AG10803 (cell line): ENCODE measurements at places on chromosomes 3 and 15.
A peak's percentile ranks its signal among the peaks of the same experiment; 100 is the strongest.

GRCh38 chr15:95770196-95770595, 560.3 kb upstream of the NR2F2 start:
- DNase-seq = peak; percentile 4

DNA sequence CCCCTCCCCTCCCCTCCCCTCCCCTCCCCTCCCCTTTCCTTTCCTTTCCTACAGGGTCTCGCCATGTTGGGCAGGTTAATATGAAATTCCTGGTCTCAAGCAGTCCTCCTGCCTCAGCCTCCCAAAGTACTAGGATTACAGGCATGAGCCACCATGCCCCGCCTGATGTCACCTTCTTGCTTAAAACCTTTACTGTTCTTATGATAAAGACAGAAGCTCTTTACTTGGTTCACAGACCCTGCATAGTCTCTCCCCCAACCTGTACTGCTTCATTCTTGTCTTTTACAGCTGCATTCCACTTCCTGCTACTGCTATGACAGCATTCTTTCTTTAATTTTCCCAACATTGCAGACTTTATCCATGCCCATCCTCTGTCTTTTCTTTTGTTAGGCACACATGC, 20.8 kb downstream of the MED12L start:
- DNase-seq = no peak

DNA sequence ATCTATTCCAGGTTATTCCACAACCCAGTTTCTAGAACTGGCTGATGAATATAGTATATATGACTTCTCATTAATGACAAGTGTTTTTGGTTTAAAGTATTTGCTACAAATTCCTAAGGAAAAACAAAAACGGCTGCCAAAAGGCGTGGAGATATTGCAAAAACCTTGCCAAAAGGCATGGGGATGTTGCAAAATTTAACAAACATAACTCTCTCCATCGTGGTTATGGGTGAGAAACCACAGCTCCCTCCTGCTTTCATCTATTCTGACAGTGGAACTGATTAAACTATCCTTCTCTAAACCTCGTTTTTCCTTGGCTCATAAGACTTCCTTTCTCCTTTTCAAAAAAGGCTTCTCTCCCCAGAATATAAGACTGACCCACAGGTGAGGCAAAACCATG, 342.0 kb upstream of the PDZRN3 start:
- DNase-seq = peak; percentile 13

- peak; percentile 92 for DNase-seq
These were observed 72.4 kb downstream of the TBC1D2B start for GRCh38 chr15:78004919-78005634.

- DNase-seq = no peak
These were observed 70.1 kb downstream of the CCK start for GRCh38 chr3:42195879-42196330.

DNA sequence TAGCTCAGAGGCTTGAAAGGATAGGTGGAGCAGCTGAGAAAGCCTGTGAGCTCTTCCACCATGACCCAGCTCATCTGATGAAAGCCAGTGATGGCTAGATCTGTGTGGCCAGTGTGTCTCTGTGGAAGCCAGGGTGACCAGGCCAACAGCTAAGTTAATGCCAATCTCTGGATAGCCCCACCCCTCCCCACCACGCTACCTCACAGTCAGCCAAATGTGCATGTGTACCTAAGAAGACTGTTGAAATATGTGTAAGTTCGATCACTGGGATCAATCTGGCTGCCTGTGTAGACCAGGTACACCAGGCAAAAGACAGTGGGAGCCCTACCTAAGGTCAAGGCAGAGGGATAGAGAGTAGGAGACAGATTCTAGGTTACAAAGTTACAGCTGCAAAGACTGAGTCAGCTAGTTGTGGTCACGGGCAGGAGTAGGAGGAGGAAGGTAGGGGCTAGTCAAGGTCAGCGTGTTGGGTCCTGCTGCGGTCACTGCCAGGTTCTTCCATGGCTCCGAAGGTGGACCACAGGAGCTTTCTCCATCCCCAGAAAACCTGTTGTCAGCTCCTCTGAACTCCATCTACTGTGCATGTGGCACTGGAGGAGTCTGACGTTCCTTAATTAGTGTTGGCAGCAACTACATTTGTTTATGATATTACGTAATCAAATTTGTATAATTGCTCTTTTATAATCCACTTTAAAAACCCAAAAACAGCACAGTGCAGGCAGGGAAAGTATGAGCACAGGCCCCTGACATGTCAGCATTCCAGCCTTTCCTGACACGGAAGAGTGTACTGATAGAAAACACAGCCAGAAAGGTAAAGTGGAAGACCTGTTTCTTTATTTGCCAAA, 318.0 kb downstream of the CLSTN2 start:
- no peak for DNase-seq

DNA sequence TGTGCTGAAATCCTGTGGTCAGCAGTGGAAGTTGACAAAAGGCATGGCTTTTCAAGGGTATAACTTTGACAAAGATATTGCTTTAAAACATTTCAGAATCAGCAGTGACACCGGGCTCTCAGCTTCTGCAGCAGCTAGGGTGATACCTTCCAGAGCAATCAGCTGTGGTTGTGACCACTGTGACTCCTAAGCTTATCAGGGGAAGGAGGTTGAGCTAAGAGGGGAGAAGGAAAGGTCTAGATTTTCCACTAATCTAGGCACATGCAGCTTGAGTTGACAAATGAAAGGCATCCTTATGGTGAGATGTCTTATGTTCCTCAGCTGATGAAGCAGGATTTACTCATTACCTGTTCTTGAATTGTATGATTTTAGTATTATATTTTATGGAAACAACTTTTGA, 16.3 kb upstream of the LRRFIP2 start:
- no peak for DNase-seq

GRCh38 chr3:129490273-129490675, 38.2 kb upstream of the RHO start:
- DNase-seq = peak; percentile 92

DNA sequence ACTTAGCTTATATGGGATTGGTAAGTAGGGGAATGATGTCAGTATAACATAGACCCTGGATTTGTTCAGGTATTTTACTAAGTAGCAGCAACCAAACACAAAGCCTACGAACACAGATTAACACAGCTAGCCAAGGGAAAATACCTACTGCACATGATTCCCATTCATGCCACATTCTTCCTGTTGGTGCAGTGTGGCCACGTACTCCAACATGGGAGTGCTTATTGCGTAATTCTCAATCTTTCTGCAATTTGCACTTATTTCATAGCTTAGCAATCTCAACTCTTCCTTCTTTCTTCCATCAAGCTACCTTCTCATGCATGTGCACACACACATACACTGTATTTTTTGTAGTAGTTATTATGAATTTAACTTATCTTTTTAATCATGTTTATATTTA, 186.8 kb downstream of the IL5RA start:
- DNase-seq = no peak

GRCh38 chr3:161401389-161401788, 30.1 kb upstream of the SPTSSB start:
- DNase-seq = peak; percentile 6

DNA sequence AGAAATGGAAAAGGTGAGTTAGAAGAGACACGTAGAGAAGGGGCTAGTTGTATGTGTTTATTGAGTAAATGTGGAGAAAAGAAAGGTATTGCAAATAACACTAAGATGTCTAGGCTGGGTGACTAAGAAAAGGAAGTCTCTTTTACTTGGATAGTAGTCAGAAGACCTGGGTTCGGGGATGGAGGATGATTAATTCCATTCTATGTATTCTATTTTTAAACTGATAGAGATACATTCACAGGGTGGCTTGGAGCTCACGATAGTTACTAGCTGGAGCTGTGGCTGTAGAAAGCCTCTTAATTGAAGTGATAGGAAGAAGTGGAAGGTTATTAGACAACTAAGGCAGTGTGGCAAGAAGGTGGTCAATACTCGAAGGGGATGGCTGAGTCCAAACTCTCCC, 65.9 kb upstream of the TNIK start:
- DNase-seq = peak; percentile 32

GRCh38 chr3:39267631-39268548, 11.9 kb downstream of the CX3CR1 start:
- DNase-seq = no peak

GRCh38 chr15:80242132-80242769, 9.8 kb downstream of the CTXND1 start:
- peak; percentile 44 for DNase-seq

DNA sequence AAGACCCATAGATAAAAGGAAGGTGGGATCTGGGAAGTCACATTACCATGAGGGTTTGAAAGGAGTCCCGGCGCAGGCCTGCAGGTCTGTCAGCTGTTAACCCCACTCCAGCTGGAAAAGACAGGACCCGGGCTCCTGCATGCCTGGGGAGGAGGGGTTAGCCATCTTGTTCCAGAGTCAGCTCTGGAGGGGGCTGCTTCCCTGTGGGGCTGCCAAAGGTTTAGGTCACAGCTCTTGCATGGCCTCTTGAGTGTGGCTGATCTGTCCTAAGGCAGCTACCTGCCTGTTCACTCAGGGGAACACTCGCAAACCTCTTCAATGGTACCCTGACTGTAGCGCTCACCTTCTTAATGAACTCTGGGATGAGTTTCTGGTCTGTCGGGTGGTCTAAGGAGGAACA, 104.5 kb downstream of the RFTN1 start:
- no peak for DNase-seq

- DNase-seq = no peak
These were observed 35.6 kb downstream of the AGBL1 start for GRCh38 chr15:86115145-86115801.

DNA sequence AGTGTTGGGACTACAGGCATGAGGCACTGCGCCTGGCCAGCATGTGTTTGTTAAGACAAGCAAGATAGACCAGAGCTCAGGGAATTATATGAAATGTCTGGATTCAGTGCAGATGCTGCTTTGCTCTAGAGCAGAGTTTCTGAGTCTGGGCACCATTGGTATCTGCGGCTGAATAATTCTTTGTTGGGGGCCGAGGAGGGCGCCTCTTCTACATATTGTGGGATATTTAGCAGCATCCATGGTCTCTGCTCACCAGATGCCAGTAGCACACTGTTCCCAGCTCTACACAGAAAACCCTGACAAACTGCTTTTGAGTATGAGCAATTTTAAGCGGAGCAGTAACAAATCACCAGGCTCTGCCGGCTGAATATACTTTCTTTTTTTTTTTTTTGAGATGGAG, 3.6 kb upstream of the LDHAL6B start:
- DNase-seq = no peak

GRCh38 chr15:80721476-80721875, 26.4 kb downstream of the ABHD17C start:
- DNase-seq = no peak

DNA sequence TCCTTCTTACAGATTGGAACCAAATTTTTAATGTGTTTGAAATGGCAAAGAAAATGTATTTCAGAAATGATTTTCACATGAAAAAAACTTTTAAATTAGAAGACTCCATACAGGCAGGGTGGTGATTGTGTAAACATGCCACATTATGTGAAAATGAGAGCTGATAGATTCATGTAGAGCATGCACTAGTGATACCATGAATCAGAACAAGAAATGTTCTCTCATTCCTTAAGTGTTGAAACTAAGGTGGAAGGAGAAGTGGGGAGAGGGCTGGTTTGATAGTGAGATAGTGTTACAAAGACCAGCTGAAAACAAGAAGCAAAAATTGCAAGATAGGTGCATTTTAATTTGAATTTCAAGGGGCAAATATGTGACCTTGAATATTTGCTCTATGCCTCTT, 100.3 kb downstream of the CCNL1 start:
- no peak for DNase-seq

DNA sequence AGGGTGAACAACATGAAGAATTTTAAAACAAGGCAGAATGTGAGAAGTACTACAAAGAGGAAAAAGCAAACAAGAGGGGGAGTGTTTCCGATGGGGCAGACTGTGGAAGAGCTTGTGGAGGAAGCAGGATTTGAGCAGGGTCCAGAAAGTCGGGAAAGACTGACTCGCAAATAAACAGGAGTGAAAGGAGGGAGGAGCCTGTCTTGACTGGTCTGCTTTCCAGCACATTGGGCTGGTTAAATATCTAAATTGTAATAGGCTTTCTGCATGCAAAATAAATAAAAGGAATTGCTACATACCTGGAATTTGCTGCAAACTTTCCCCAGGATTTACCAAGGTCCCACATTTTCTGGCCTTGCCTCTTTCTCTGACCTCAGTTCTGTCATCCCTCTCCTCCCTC, 132.1 kb downstream of the RORA start:
- no peak for DNase-seq

DNA sequence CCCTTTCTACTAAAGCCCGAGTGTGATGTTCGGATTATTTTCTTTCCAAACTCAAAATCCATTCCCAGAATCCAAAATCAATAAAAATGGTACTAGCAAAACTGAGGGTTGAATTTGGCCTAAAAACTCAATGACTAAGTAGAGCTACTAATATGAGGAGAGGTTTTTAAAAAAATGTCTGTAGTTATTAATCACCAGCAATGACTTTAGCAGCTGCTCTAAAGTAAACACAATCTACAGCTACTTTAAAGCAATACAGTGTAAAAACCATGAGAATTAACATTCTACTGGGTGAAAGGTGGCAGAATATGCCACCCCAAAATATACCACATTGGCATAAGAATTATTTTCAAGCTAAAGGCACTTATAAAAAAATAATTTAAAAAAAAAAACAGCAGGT, 23.5 kb downstream of the FHIT start:
- no peak for DNase-seq

GRCh38 chr15:86079508-86080266, at the start of gene AGBL1:
Gene AGBL1 (plus strand): TSS chr15:86079871.
- no peak for DNase-seq

- peak; percentile 3 for DNase-seq
These were observed 302.8 kb upstream of the GOLIM4 start for GRCh38 chr3:168398371-168399025.

GRCh38 chr3:155747946-155748290, 3.0 kb upstream of the PLCH1 start:
- DNase-seq = no peak

GRCh38 chr3:135965506-135966270, at the start of gene PPP2R3A:
Gene PPP2R3A (plus strand): TSS chr3:135965728. CDS start chr3:136001499, 35,771 bp downstream.
- DNase-seq = peak; percentile 84

DNA sequence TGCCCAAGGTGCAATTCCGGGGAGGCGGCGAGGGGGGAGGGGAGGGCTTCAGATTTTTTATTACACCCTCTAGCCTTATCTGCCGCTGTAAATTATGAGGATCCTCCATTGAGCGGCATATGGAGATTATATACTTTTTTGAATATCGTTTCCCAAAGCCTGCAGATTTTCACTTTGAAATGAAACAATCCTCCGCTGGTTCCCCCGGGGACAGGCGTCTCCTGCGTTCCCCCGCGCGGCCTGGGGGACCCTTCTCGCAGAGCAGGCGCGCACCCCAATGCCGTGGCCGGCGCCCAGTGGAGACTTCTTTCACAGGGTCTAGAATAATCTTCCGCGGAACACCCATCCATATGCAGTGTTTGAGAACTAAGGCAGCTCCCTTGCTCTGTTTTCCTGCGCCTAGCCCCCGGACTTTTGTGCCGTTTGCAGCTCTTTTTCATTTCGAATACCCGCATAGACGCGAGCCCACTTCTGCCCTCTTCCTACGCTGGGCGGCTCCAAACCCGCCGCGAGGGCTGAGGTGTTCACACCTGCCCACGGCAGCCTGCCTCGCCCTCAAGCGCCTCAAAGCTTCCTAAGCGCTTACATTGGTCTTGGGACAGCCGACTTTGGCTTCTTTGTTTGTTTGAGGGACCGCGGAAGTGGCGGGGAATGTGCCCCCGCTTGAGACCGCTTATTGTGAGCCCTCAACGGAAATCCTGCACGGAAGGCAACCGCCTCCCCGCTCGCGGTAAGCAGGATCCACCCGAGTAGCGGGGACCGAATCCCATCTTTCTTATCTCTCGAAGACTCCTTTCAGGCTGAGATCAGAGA, 7.5 kb downstream of the SOX14 start:
- no peak for DNase-seq

GRCh38 chr3:51982838-51983577, at the start of gene ACY1:
Gene ACY1 (plus strand): TSS chr3:51983535. CDS start chr3:51984065, 530 bp downstream.
- DNase-seq = peak; percentile 84
